ENCODE measurements at places on chromosomes 12 and 14.

- no peak overlapping the region for H3K27ac ChIP-seq
- no peaks in the 10 kb centered on the region for H3K4me1 ChIP-seq
- no peaks in the 10 kb centered on the region for H3K36me3 ChIP-seq
- H3K27me3 ChIP-seq, result peaks cover 2% of the 10 kb centered on the region
- DNase-seq, result no peak
Measured at GRCh38 chr12:3533703-3534386, 42.8 kb downstream of the PRMT8 start.

GRCh38 chr12:127531542-127531941 is 735.4 kb upstream of the TMEM132C start:
- no peak overlapping the region for H3K4me3 ChIP-seq
- DNase-seq, result no peak
- peaks cover 4% of the 10 kb centered on the region for H3K27me3 ChIP-seq
- no peak overlapping the region for H3K27ac ChIP-seq

- peaks cover 2% of the 10 kb centered on the region for H3K36me3 ChIP-seq
- DNase-seq, result no peak
- H3K4me3 ChIP-seq, result no peak overlapping the region
Measured at GRCh38 chr14:56131865-56132833, 13.9 kb downstream of the PELI2 start.

DNA sequence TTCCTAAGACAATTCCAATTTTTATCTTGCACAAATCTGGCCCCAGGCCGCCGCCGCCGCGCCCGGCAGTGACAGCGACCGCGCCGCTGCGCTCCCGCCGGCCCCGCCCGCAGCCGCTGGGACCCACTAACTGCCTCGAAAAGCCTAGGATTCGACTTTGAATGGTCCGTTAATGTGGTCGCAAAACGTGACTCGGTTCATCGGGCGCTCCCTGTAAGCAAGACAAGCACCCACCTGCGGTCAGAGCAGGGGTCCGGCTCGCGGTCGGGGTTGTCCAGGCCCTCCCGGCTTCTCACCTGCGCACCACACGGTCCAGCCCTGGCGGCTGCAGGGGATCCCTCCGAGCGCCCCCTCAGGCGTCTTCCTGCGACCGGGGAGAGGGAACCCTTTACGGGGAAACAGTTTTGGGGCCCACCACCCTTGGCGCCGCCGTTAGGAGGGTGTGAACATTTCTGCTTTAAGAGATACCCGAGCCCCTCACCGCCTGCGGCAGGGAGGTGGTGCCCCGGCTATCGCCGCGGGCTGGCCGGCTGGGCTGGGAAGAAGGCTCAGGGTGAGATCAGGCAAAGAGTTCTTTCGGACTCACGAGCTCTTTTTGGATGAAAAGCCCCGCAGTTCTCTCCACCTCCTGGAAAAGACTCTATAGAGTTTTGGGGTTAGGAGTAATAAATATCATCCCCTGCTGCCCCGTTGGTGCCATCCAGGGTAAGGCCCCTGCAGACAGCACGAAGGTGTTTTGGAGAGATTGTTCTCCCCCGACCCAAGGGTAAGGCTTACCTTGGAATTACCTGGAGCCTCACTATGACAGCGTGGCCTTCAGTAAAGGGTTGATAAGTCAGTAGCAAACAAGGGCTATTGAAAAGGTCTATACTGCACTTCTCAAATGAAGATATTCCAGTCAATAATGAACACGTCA is 13.6 kb upstream of the FOXJ2 start:
- DNase-seq, result peak; percentile 51
- peaks cover 7% of the 10 kb centered on the region for H3K4me1 ChIP-seq
- H3K27me3 ChIP-seq, result peaks cover 28% of the 10 kb centered on the region
- no peaks in the 10 kb centered on the region for H3K36me3 ChIP-seq

GRCh38 chr12:67572492-67572891 is 76.1 kb upstream of the DYRK2 start:
- no peak overlapping the region for H3K4me3 ChIP-seq
- no peak for DNase-seq
- peaks cover 3% of the 10 kb centered on the region for H3K4me1 ChIP-seq

- no peak for DNase-seq
- peaks cover 6% of the 10 kb centered on the region for H3K4me1 ChIP-seq
- H3K36me3 ChIP-seq, result no peaks in the 10 kb centered on the region
- peak overlapping the region; percentile 9 for H3K27ac ChIP-seq
- H3K27me3 ChIP-seq, result no peaks in the 10 kb centered on the region
Measured at GRCh38 chr14:73943083-73943482, 6.8 kb downstream of the FAM161B start.

GRCh38 chr12:127162902-127163301 is 1104.1 kb upstream of the TMEM132C start:
- H3K4me3 ChIP-seq, result peak overlapping the region; percentile 48
- peaks cover 31% of the 10 kb centered on the region for H3K4me1 ChIP-seq
- peaks cover 6% of the 10 kb centered on the region for H3K36me3 ChIP-seq
- peaks cover 8% of the 10 kb centered on the region for H3K27me3 ChIP-seq
- H3K27ac ChIP-seq, result peak overlapping the region; percentile 84
- DNase-seq, result no peak

DNA sequence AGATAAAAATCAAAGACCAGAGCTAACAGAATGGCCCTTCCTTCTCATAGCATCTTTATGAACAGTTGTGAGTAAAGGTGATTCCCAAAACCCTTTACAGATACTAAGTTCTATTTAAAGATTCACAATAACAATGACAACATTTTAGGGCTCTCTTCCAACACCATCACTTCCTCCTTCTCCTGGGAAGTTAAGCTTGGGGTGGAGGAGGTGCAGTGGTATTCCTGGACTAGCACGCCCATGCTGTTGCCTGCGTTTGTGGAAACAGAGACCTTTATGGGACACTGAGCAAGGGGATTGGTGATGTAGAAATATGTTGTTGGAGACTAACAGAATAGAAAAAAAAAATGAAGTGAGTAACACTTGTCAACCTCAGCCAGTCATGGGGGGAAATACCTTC is 22.5 kb downstream of the SYNE2 start:
- no peak for DNase-seq
- H3K27me3 ChIP-seq, result no peaks in the 10 kb centered on the region
- peaks cover 37% of the 10 kb centered on the region for H3K4me1 ChIP-seq
- no peak overlapping the region for H3K4me3 ChIP-seq
- H3K27ac ChIP-seq, result no peak overlapping the region

DNA sequence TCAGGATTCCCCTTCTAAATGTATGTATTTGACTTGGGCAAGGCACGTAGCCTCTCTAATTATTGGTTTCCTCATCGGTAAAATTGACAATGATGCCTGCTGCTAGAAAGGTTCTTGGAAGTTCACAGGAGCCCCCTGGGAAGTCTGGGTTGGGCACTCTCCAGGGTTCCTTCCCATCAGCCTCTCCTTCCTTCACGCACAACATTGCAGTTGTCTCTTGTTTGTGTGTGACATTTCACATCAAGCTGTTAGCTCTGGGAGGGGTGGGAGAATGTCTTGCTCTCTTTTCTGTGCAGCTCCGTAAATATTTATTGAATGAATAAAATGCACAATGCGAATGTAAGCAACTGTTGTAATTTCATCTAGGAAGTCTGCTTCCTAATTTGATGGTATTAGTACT is 153.2 kb upstream of the PRICKLE1 start:
- H3K27ac ChIP-seq, result no peak overlapping the region
- H3K27me3 ChIP-seq, result no peaks in the 10 kb centered on the region
- no peaks in the 10 kb centered on the region for H3K36me3 ChIP-seq
- H3K4me1 ChIP-seq, result no peaks in the 10 kb centered on the region
- no peak for DNase-seq
- H3K4me3 ChIP-seq, result no peak overlapping the region

GRCh38 chr14:78327426-78328221 is 157.5 kb downstream of the NRXN3 start:
- H3K4me3 ChIP-seq, result no peak overlapping the region
- H3K4me1 ChIP-seq, result no peaks in the 10 kb centered on the region
- no peak for DNase-seq
- H3K36me3 ChIP-seq, result no peaks in the 10 kb centered on the region
- peaks cover 3% of the 10 kb centered on the region for H3K27me3 ChIP-seq

DNA sequence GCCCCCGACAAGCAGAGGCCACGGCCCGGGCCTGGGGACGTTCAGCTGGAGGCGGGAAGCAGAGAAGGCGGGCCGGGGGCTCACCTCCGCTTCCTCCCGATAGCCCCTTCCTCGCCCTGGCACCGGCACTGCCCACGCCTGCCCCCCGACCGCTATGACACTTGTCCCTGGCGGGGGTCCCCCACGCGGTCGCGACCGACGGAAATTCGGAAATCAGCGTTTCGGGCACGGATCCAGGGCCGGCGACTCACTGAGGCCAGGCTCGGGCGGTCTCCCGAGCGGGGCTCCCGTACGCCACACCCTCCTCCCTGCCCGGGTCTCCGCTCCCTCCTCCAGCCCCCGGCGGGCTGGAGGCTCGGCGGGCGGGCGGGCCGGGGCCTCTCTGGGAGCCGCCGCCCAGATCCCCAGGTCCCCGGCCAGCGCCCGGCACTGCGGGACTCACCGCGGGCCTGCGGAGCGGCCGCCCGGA is 581 bp downstream of the PITPNM2 start:
- peak overlapping the region; percentile 72 for H3K27ac ChIP-seq
- H3K4me1 ChIP-seq, result peaks cover 30% of the 10 kb centered on the region
- H3K4me3 ChIP-seq, result peak overlapping the region; percentile 87
- H3K36me3 ChIP-seq, result peaks cover 27% of the 10 kb centered on the region
- peaks cover 3% of the 10 kb centered on the region for H3K27me3 ChIP-seq

DNA sequence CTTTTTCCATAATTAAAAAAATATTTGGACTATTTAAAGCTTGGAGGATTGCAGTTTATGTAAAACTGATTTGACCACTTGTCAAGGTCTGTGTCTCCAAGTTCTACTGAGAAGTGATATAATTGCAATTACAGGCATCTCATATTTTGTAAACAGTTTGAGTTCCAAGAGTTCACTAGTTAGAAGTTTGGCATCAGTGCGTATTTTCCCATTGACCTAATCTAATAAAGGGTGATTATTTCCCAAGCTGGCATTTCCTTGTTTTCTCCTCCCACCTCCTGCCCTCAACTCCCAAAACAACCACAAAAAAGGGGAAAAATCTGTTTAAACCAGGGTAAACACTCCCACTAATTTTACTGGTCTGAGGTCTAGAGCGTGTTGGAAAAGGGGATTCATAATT is 3.0 kb upstream of the MYF6 start:
- no peaks in the 10 kb centered on the region for H3K36me3 ChIP-seq
- DNase-seq, result no peak
- H3K27ac ChIP-seq, result no peak overlapping the region

- peaks cover 2% of the 10 kb centered on the region for H3K36me3 ChIP-seq
- DNase-seq, result no peak
- no peak overlapping the region for H3K27ac ChIP-seq
- no peak overlapping the region for H3K4me3 ChIP-seq
Measured at GRCh38 chr14:65160091-65160490, 57.8 kb upstream of the MAX start.

DNA sequence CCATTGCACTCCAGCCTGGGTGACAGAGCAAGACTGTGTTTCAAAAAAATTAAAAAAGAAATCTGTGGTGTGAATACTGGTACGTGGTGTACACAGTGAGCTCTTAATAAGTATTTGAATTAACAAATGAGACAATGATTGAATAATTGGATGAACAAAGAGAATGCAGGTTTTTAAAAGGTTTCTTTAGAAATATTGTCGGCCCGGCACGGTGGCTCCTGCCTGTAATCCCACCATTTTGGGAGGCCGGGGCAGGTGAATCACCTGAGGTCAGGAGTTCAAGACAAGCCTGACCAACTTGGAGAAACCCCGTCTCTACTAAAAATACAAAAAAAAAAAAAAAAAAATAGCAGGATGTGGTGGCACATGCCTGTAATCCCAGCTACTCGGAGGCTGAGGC is 6.6 kb downstream of the HIF1A start:
- DNase-seq, result no peak
- H3K36me3 ChIP-seq, result peaks cover 28% of the 10 kb centered on the region
- H3K4me1 ChIP-seq, result peaks cover 63% of the 10 kb centered on the region
- H3K4me3 ChIP-seq, result peak overlapping the region; percentile 40
- H3K27me3 ChIP-seq, result no peaks in the 10 kb centered on the region
- H3K27ac ChIP-seq, result no peak overlapping the region

DNA sequence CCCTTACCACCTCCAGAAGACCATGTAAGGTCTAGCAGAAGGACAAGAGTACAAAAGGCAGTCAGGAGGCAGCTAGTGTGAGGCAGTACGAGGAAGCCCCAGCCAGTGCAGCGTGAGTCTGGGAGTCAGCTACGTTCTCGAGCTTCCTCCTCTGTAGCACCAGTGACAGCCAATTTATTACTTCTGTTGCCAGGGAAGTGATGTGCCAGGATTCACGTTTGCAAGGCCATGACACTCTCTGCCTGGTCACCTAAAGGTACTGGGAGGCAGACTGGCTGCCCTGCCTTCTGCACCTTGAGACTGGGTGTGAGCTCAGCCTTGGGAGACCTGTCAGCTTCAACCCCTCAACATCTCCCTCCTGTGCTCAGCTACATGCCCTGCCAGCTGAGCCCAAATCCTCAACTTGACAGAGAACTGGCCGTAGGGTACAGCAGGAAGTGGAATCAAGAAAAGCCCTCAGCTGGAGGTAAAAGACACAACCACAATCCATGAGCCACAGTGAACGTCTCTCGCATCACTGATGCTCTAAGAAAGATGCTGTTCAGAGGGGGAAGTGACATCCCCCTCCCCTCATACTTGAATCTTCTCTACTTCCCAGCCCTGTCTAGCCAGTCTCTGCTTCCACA is 182.5 kb upstream of the RGS6 start:
- no peaks in the 10 kb centered on the region for H3K27me3 ChIP-seq
- no peak for DNase-seq
- H3K36me3 ChIP-seq, result peaks cover 11% of the 10 kb centered on the region
- no peak overlapping the region for H3K4me3 ChIP-seq
- H3K27ac ChIP-seq, result no peak overlapping the region
- peaks cover 8% of the 10 kb centered on the region for H3K4me1 ChIP-seq

- DNase-seq, result no peak
- no peak overlapping the region for H3K27ac ChIP-seq
- no peaks in the 10 kb centered on the region for H3K4me1 ChIP-seq
- H3K4me3 ChIP-seq, result no peak overlapping the region
- no peaks in the 10 kb centered on the region for H3K27me3 ChIP-seq
Measured at GRCh38 chr12:91732086-91732485, 413.6 kb downstream of the BTG1 start.

DNA sequence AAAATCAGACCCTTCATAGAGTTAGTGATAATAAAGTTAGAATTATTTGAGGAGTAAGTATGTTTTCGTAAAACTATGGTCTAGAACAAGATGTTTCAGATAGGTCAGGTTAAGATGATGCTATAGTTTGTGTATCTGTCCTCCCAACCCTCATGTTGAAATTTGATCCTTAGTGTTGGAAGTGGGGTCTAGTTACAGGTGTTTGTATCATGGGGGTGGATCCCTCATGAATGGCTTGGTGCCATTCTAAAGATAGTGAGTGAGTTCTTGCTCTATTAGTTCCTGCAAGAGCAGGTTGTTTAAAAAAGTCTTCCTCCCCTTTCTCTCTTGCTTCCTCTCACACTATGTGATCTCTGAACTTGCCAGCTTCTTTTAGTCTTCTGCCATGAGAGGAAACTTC is 707.3 kb upstream of the FOXG1 start:
- no peaks in the 10 kb centered on the region for H3K4me1 ChIP-seq
- no peak for DNase-seq
- no peak overlapping the region for H3K4me3 ChIP-seq
- no peak overlapping the region for H3K27ac ChIP-seq

All from activated naive CD8-positive, alpha-beta T cell treated with anti-CD3 and anti-CD28 coated beads, Interleukin-2, amount 10 ng/mL, durations not matched to agents 7 days and 5 days (primary cell).